ENCODE measurements at places on chromosomes 13 and 19. TPM values are rescaled to one million over a fixed set of nuclear protein-coding genes. Genes with fewer than 3 reads are reported as not detected.

DNA sequence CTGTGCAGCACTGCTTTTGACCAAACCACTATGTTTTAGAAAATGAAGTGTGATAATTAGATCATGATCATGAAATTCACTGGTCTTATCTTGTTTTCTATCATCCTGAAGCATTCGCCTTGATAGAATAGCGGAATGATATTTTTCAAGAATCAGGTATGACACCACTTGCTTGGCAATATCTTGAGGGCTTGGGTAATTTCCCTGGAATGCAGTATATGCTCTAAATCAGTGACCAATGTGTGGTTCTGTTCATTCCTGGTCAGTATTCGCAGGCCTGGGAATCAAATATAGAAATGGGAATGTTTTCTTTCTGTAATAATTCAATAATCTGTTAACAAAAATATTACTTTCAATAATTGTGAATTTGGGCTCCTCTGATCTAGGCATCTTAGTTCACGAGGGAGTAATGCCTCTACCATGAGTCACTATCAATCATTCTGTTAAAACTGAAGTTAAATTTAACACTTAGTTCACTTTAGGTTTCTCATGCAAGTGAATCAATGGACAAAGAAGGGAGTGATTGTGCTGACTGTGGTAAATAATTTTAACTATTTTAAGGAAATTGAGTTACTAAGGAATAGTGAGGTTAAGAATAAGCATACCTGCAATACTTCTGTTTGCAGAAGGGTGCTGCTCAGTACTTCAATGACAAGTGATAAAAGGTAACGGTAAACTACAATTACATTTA is 137.9 kb downstream of the PCDH20 start:
- no peaks in the 10 kb centered on the region for H3K36me3 ChIP-seq
- H3K4me1 ChIP-seq: no peaks in the 10 kb centered on the region
- H3K4me3 ChIP-seq: no peak overlapping the region
- no peaks in the 10 kb centered on the region for H3K27me3 ChIP-seq
- no peak for DNase-seq

CGB1 gene
- total RNA-seq: not detected

GRCh38 chr13:36875431-36875830 is 44.6 kb downstream of the SMAD9 start:
- H3K27ac ChIP-seq: no peak overlapping the region
- no peaks in the 10 kb centered on the region for H3K36me3 ChIP-seq
- no peak for DNase-seq
- peaks cover 17% of the 10 kb centered on the region for H3K27me3 ChIP-seq
- H3K4me1 ChIP-seq: no peaks in the 10 kb centered on the region

DNA sequence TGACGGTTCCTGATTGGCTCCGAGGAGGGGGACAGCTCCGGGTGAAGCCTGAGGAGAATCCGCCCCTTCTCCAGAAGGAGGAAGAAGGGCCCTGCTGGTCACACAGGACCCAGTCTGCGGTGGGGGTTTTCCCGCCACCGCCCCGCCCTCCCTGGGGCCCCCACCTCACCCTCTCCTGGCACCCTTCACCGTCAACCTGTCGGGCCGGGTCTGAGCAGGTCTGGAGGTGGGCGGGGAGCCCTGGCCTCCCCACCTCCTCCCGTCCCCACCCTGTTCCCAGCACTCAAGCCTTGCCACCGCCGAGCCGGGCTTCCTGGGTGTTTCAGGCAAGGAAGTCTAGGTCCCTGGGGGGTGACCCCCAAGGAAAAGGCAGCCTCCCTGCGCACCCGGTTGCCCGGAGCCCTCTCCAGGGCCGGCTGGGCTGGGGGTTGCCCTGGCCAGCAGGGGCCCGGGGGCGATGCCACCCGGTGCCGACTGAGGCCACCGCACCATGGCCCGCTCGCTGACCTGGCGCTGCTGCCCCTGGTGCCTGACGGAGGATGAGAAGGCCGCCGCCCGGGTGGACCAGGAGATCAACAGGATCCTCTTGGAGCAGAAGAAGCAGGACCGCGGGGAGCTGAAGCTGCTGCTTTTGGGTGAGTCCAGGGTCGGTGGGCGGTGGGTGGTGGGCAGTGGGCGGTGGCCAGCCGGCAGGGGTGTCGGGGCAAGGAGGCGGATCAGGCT is at the start of gene GNA15:
Gene GNA15 (plus strand): TSS at position 73 of the 723 bp plus-strand sequence. CDS start 418 bp downstream, at position 491.
- peak within 1 kb of the TSS; percentile 87 for H3K27ac ChIP-seq
- peak; percentile 53 for DNase-seq
- peaks cover 7% of the 10 kb centered on the region for H3K27me3 ChIP-seq
- peaks cover 5% of the 10 kb centered on the region for H3K36me3 ChIP-seq
- H3K4me3 ChIP-seq: peak within 1 kb of the TSS; percentile 96

- H3K4me1 ChIP-seq: no peaks in the 10 kb centered on the region
- no peaks in the 10 kb centered on the region for H3K27me3 ChIP-seq
- H3K4me3 ChIP-seq: no peak overlapping the region
- no peak overlapping the region for H3K27ac ChIP-seq
- no peak for DNase-seq
Observed at GRCh38 chr13:78632996-78633395, 26.0 kb downstream of the OBI1 start.

- peak within 1 kb of the TSS; percentile 96 for H3K27ac ChIP-seq
- H3K36me3 ChIP-seq: peaks cover 21% of the 10 kb centered on the region
- DNase-seq: no peak
- H3K27me3 ChIP-seq: no peaks in the 10 kb centered on the region
Observed at GRCh38 chr19:46601318-46602224, at the start of gene CALM3. CALM3 (plus strand) TSS chr19:46601330; CDS start chr19:46601435, 105 bp downstream.

PLPPR3 gene
- not detected for total RNA-seq

PSG6 gene
- not detected for total RNA-seq

DNA sequence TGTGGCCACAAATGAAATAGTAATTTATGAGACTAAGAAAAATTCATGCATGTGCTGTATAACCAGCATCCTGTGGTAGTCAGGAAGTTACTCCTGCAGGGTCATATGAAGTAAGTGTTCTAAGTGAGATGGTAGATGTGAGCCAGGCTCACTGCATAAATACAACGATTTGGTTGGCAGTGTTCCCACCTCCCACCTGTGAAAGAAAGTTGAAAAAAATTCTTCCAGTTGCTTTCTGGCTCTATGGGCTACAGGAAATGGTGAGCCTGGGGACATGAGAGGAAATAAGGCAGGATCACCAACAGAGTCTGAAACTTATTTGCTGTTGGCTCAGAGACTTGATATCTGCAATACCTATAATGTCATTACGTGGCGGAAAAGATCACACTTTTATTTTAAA is 301.7 kb upstream of the SPRY2 start:
- no peak overlapping the region for H3K27ac ChIP-seq
- H3K4me1 ChIP-seq: no peaks in the 10 kb centered on the region
- H3K4me3 ChIP-seq: no peak overlapping the region
- H3K27me3 ChIP-seq: no peaks in the 10 kb centered on the region

PDX1 gene
- not detected for total RNA-seq

DNA sequence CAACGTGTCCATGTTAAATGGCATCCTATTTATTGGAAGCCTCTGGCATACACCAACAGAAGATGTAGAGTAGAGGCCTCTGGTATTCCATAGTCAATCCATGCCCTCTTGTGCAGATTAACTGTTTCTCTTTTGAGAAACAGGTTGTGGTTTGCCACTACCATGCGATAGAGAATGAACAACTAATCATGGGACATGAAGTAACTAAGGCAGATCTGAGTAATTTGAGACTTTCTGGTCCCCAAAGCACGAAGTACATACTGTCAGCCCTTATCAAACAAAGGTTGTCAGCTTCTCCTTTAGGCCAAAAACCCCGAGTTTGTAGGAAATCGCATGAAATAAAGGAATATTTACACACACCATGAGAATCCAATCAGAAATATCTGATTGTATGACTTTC is 3.6 kb downstream of the ZNF121 start:
- peak overlapping the region; percentile 58 for H3K27ac ChIP-seq
- no peak for DNase-seq
- H3K4me1 ChIP-seq: peaks cover 51% of the 10 kb centered on the region

DNA sequence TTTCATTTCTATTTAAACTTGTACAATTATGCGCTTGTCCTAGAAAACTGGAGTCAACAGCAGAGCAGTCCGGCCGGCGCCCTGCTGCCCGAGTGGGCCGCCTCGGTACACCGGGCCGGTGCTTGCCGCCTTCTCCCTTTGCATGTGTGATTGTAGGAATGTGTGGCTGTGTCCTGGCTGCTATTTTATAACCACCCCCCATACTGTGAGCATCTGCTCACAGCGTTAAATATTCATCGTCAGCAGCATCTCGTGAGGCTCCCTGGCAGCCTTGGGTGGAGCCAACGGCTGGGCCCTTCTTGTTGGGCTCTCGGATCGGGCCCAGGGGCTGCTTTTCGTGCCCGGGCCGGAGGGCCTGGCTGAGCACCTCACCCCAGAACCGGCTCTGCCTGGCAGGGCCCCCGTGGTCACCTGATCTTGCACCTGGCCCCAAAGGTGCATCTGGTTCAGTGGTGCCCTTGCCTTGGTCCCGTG is 10.6 kb downstream of the PIAS4 start:
- H3K4me1 ChIP-seq: peaks cover under 1% of the 10 kb centered on the region
- peaks cover 4% of the 10 kb centered on the region for H3K36me3 ChIP-seq
- H3K27ac ChIP-seq: no peak overlapping the region
- no peak overlapping the region for H3K4me3 ChIP-seq
- H3K27me3 ChIP-seq: no peaks in the 10 kb centered on the region

- H3K36me3 ChIP-seq: no peaks in the 10 kb centered on the region
- DNase-seq: no peak
- H3K27ac ChIP-seq: no peak overlapping the region
- H3K27me3 ChIP-seq: no peaks in the 10 kb centered on the region
Observed at GRCh38 chr19:39873385-39873784, 27.2 kb upstream of the FBL start.

- DNase-seq: no peak
- H3K36me3 ChIP-seq: no peaks in the 10 kb centered on the region
- no peak overlapping the region for H3K4me3 ChIP-seq
- no peaks in the 10 kb centered on the region for H3K4me1 ChIP-seq
- H3K27me3 ChIP-seq: peaks cover 16% of the 10 kb centered on the region
- H3K27ac ChIP-seq: no peak overlapping the region
Observed at GRCh38 chr19:50268501-50268900, 60.7 kb downstream of the KCNC3 start.

DNA sequence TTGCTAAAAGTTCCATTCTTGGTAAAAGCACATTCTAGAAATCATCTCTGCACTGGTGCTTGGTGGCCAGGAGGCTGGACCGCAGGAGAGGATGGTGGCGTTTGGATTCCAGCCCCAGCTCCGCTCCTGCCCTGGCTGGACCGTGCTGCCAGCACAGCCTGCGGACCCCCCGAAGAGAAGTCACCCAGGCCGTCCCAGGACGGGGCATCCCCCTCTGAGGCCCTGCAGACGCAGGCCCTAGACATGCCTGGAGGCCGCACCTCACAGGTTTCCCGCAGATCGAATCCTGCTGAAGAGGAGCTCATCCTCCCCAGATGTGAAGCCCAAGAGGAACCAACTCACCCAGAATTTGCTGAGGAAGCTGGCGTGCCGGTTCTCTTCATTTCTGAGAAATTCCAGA is 159.0 kb downstream of the TEX29 start:
- DNase-seq: no peak
- no peaks in the 10 kb centered on the region for H3K27me3 ChIP-seq
- no peaks in the 10 kb centered on the region for H3K36me3 ChIP-seq
- no peak overlapping the region for H3K4me3 ChIP-seq
- H3K4me1 ChIP-seq: no peaks in the 10 kb centered on the region

GRCh38 chr19:16772841-16773240 is 53.2 kb downstream of the NWD1 start:
- H3K36me3 ChIP-seq: peaks cover 4% of the 10 kb centered on the region
- no peaks in the 10 kb centered on the region for H3K4me1 ChIP-seq
- peaks cover 28% of the 10 kb centered on the region for H3K27me3 ChIP-seq
- no peak overlapping the region for H3K4me3 ChIP-seq

LPAR6 gene
- total RNA-seq: 11.9 TPM

GRCh38 chr19:55224038-55224665 is 4.4 kb downstream of the TMEM86B start:
- H3K27me3 ChIP-seq: no peaks in the 10 kb centered on the region
- no peak for DNase-seq
- H3K4me1 ChIP-seq: no peaks in the 10 kb centered on the region

GRCh38 chr19:50171752-50172151 is 8.7 kb upstream of the IZUMO2 start:
- no peak for DNase-seq
- no peak overlapping the region for H3K27ac ChIP-seq
- H3K36me3 ChIP-seq: no peaks in the 10 kb centered on the region
- H3K27me3 ChIP-seq: peaks cover 22% of the 10 kb centered on the region
- H3K4me3 ChIP-seq: no peak overlapping the region
- no peaks in the 10 kb centered on the region for H3K4me1 ChIP-seq

GRCh38 chr13:26964278-26965250 is 204.0 kb upstream of the GPR12 start:
- no peaks in the 10 kb centered on the region for H3K4me1 ChIP-seq
- DNase-seq: no peak
- no peaks in the 10 kb centered on the region for H3K36me3 ChIP-seq
- no peak overlapping the region for H3K4me3 ChIP-seq

GRCh38 chr19:6580313-6580712 is 10.6 kb downstream of the CD70 start:
- H3K27ac ChIP-seq: no peak overlapping the region
- peaks cover 7% of the 10 kb centered on the region for H3K4me1 ChIP-seq
- no peaks in the 10 kb centered on the region for H3K36me3 ChIP-seq
- H3K27me3 ChIP-seq: peaks cover 12% of the 10 kb centered on the region

DNA sequence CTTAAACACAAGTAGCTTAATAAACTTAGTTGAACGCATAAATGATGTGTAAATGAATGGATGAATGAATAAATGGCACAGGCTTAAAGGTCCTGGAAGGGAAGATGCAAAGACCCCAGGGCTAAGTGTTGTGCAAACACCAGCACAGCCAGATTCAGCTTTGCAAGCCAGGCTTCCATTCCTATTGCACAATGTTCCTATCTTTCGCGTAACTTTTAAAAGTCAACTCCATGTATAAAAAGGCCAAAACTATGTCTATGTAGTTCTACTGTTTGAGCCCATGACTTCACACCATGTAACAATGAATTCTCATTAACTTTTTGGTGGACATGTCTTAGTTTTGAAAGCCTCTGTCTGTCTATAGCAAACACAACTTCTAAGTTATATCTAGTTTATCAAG is 226.0 kb downstream of the NALCN start:
- H3K27ac ChIP-seq: no peak overlapping the region
- H3K4me1 ChIP-seq: no peaks in the 10 kb centered on the region
- H3K27me3 ChIP-seq: no peaks in the 10 kb centered on the region
- no peak for DNase-seq
- no peaks in the 10 kb centered on the region for H3K36me3 ChIP-seq

GRCh38 chr13:98528663-98529064 is 48.2 kb downstream of the STK24 start:
- no peaks in the 10 kb centered on the region for H3K27me3 ChIP-seq
- peak overlapping the region; percentile 97 for H3K27ac ChIP-seq
- DNase-seq: peak; percentile 36
- peaks cover 2% of the 10 kb centered on the region for H3K36me3 ChIP-seq
- H3K4me1 ChIP-seq: peaks cover 93% of the 10 kb centered on the region
- H3K4me3 ChIP-seq: peak overlapping the region; percentile 89
